ENCODE measurements at places on chromosomes 16 and 17. TPM values are rescaled to one million over a fixed set of nuclear protein-coding genes. Genes with fewer than 3 reads are reported as not detected.

Gene MAPK7
- 19.1 TPM for polyA plus RNA-seq

Gene ZP2
- polyA plus RNA-seq: not detected

Gene ETV4
- polyA plus RNA-seq: 27.3 TPM

Gene ATP6V0C
- 80.1 TPM for polyA plus RNA-seq

- peak; percentile 89 for DNase-seq
Observed at GRCh38 chr17:80252871-80253270, 7.8 kb upstream of the RNF213 start.

DNA sequence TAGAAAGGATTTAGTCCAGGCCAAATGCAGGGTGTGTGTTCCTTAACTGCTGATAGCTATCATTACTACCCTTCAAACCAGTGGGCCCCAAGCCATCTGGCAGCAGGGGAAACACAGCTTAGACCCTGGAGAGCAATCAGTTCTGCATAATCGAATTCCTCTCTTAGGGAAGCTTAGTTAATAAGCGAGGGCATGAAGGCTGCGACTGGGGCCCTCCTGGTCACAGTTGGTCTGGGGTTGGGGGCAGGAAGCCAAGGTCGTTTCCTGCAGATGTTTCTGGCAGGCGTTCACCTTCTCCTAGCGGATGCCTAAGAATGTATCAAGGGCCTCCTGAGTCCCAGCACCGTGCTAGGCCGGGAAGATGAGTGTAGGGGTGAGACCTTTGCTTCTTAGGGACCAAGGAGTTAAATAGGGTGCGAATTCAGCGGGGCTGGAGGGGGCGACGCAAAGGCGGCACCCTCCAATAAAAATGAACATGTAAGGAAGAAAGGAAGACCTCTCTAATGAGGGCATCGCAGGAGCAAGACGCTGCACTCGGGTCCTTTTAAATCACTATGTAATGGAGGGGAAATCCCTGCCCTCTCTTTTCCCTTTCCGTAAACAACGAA lies 16.5 kb upstream of the EEF2K start:
- DNase-seq: peak; percentile 55

- DNase-seq: no peak
Observed at GRCh38 chr16:58306327-58306726, 11.5 kb upstream of the PRSS54 start.

GRCh38 chr17:6561446-6561845 lies 5.1 kb upstream of the PITPNM3 start:
- DNase-seq: no peak

- no peak for DNase-seq
Observed at GRCh38 chr16:53912155-53912554, 208.2 kb downstream of the FTO start.

- no peak for DNase-seq
Observed at GRCh38 chr17:82937411-82938371, 97.9 kb upstream of the ZNF750 start.

DNA sequence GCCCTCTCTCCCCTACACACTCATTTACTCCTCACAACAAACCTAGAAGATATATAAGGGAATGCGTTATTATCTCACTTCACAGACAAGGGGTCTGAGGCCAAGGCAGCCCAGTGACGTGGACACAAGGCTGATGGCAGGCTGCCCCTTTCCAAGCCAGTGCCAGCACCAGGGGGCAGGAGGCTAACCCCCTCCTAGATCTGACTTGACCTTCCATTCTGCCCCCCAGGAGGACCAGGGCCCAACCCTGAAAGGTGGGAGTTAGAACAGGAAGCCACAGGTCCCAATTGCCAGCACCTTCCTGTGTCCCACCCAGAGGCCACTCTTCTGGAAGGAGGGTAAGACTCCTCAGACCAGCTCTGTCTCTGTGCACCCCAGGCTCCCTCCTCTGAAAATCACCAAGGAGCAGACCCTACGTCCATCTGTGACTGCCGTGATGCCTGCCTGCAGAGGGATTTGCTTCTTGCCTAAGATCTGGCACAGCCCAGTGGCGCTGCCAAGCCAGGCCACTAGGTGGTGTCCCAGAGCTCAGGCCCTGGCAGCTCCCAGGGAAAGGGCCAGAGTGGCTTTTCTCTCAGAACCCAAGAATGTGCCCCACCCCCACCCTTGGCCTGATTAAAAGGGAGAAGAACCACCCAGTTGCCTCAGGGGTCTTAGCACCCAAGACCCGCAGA lies 42.4 kb upstream of the MRPS23 start:
- peak; percentile 92 for DNase-seq

GRCh38 chr17:21464611-21465021 lies 88.5 kb downstream of the KCNJ12 start:
- no peak for DNase-seq
